ENCODE measurements at places on chromosomes 6 and 20.

DNA sequence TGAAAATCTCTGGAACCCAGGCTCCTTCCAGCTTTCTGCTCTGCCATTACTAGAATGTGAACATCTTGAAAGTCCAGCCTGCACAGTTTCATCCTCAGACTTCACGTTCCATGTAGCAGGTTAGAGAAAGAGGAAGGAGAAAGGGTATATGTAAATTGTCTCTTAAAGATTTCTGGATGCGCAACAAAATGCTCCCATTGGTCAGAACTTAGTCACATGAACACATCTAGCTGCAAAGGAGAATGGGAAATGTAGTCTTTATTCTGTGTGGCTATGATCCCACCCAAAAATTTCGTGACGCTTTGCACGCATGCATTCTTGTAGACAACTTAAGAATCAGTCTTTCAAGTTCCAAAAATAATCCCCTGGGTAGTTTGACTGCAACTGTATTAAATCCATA is 46.4 kb upstream of the CHD6 start:
- DNase-seq = no peak

GRCh38 chr6:121984956-121985355 is 414.5 kb upstream of the HSF2 start:
- no peak for DNase-seq

DNA sequence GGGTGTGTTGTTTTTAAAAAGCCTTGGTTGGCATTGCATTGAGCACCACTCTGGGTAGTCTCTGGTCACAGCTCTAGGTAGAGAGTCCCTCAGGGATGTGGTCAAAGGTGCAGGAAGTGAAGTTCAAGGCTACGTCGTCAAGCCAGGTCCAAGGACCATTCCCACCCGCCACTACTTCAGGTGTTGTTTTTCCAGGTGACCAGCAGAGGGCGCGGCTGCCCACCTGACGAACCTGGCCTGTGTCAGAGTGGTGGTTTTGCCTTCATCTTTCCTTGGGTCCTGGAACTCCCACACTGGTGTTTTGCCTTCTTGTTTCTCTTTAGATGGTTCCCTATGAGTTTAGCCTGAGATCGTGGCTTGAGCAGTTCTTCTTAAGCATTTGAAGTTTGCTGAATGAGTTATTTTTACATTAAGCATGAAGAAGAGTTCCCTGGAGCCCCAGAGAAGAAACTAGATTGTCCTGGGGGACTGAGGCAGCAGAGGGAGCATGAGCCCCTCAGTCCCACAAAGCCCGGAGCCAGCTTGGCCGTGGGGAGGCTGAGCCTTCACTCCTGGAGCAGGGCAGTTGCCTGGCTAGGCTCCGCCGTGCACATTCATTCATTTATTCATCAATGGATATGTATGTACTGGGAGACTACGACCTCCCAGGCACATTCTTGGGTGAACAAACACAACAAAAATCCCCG is 5.6 kb upstream of the PHACTR3 start:
- peak; percentile 74 for DNase-seq

DNA sequence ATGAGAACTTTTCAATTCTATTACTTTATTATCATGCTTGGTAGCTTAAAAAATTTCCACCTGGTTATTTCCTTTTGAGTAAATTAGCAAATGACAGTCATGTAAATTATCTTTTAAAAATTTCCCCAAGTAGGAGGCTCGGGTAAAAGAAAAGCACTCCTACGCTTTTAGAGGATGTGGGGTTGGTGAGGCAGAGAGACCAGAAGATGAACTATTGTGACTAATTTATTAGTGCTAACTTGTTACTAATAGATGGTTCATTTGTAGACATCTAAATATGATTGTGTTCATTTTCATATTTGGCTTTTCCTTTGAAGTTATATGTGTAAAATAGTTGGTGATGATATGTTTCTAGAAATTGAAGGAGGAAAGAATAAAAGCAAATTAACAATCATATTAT is 27.0 kb downstream of the ZNF292 start:
- DNase-seq = no peak

DNA sequence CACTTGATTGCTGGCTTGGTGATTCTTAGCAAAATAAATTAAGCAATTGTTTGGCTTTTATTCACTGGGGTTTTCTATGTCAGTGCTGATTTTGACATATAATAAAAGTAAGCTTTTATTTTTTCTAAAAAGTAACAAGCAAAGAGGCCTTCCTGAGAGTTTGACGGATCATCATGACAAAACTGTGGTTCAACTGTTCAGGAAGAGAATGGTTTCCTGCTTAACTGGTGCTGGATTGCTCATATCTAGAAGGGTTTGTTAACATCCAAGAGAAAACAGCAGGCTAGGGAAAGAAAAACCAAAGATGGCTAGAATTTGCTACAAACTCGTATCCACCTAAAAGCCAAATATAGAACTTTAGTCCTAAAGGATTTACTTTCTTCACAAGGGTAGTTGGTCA is 21.2 kb downstream of the SERPINB1 start:
- DNase-seq = no peak

DNA sequence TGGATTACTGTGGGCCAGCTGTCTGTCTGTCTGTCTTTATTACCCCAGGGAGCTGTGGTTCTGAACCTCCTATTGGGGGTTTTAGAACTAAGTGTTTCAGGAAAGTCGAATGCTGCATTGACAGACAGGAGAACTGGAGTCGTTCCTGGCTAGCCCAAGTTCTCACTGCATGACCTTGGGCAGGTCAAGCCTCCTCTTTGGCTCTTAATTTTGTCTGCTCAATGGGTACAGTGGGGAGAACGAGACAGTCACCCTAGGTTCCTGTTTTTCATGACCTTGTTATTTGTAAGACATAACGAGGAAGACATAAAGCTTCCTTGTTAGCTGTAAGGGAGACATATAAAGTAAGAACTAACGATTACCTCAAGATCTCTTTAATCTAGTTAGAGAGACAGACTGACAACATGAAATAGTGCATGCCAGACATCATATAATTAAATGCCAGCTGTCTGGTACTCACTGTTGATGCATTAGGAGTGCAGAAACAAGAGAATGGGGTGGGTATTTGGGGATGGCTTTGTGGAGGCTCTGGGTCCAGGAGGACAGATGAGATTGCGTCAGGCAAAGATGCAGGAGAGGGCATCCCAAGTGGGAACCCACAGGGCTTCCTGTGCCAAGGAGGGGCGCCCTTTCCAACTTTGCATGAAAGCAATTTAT is 3.7 kb upstream of the CCDC167 start:
- DNase-seq = no peak

- no peak for DNase-seq
Measured at GRCh38 chr6:75300531-75300855, 15.9 kb upstream of the TMEM30A start.

GRCh38 chr6:138036111-138036510 is 71.1 kb downstream of the PERP start:
- DNase-seq = no peak

GRCh38 chr6:139320081-139320480 is 28.3 kb upstream of the TXLNB start:
- DNase-seq = no peak

DNA sequence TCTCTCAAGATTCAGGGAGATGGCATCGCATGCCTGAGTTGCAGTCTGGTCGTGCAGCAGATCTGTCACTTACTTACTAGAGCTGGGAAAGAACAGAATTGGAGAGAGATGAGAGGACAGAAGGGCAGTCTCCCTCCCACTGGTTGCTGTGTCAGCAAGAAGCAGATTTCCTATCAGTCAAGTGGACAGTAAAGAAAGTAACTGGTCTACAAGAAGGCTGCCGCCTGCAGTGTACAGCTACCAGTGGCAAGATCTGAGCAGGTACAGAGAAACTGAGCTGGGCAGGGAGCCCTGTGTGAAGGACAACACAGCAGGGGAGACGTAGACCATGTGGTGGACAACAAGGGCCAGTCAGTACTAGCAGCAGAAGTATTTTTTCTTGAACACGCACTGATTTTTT is 49.5 kb upstream of the PCSK2 start:
- no peak for DNase-seq
